ENCODE measurements at places on chromosomes 7 and 10.
A peak's percentile ranks its signal among the peaks of the same experiment; 100 is the strongest.

- DNase-seq = no peak
These were observed 29.3 kb upstream of the SH3PXD2A start for GRCh38 chr10:103884681-103885139.

GRCh38 chr10:131915484-131915883 lies 14.7 kb downstream of the PPP2R2D start:
- DNase-seq = no peak

- DNase-seq = no peak
These were observed 65.0 kb upstream of the TRIM8 start for GRCh38 chr10:102579328-102579727.

DNA sequence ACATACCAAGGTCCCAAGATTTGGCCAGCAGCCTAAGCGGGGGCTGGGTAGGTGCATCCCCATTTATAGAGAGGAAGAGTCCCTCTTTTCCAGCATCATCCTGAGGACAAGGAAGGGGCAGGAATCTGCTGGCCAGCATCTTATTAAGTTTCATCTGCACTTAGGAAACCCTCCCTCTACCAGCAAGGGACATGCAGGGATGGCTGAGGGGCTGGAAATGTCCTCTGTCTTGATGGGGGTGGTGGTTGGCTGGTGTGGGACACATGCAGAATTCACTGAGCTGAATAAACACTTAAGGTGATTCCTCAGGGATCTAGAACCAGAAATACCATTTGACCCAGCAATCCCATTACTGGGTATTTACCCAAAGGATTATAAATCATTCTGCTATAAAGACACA lies 42.1 kb downstream of the NOD1 start:
- DNase-seq = no peak

DNA sequence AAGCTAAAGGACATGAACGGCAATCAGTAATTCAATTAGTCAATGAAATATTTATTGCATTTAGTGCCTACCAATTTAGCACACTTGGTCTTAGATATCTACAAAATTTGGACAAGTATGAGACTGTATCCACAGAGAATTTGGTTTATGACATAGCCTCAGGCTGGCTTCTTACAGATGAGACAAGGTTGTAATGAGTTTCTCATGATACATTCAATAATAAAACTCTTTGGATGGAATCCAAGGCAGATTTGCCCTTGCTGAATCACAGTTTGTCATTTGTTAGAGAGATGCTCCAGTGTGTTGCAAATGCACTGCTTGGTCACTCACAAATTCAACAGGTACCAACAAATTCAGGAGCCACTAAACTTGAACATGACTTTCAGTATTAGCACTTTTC lies 162.5 kb downstream of the GPR37 start:
- no peak for DNase-seq

DNA sequence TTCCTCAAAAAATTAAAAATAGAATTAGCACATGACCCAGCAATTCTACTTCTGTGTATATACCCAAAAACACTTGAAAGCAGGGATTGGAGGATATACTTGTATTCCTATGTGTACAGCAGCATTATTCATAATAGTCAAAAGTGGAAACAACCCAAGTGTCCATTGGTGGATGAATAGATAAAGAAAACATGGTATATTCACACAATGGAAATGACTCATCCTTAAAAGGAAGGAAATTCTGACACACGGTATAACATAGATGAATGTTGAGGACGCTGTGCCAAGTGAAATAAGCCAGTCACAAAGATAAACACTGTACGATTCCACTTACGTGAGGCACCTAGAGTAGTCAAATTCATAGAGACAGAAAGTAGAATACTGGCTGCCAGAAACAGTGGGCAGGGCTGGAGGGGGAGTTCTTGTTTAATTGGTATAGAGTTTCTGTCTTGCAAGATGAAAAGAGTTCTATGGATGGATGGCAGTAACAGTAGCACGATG lies 26.6 kb upstream of the KAT6B start:
- DNase-seq = no peak

GRCh38 chr10:14382022-14382421 lies 51.3 kb upstream of the FRMD4A start:
- DNase-seq = no peak

GRCh38 chr10:125097409-125098070 lies 62.8 kb downstream of the CTBP2 start:
- DNase-seq = no peak

GRCh38 chr10:25582961-25583360 lies 351.1 kb upstream of the MYO3A start:
- no peak for DNase-seq

DNA sequence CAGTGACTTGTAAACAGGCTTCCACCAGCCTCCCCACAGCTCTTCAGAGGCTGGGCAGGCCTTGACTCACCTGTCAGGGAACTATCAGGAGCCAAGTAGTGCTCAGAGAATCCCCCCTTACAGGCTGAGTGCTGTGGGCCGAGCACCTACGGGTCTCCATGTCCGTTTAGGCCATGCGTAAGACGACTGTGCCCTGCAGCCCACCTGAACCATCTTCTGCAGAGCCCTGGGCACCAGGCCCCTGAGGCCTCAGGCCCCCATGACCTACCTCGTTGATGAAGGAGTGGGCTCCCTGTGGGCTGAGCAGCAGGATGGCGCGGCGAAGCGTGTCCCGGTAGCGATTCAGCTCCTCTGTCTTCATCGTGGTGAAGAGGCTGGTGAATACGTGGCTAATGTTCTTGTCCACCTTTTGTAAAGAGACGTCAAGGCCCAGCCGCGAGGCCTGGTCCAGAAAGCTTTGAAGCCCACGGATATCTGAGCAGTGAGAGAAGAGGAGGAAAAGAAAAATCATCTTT lies 228.0 kb downstream of the GRID1 start:
- no peak for DNase-seq

DNA sequence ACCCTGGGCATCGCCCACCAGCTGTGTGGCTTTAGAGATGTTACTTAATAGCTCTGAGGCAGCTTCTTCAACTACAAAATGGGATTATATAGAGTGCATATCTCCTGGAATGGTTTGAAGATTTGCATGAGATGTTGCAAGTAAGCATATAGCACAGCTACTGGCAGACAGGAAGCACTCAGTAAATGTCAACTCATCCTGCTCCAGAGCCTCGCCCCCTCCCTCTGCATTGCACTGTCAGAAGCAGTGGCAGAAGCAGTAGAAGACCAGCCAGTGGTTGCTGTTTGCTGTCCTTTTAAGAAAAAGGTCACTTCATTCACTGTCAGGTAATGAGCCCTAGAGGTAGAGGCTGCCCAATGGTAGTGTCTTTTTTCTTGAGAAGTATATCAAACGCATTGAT lies 180.0 kb upstream of the GHITM start:
- no peak for DNase-seq

DNA sequence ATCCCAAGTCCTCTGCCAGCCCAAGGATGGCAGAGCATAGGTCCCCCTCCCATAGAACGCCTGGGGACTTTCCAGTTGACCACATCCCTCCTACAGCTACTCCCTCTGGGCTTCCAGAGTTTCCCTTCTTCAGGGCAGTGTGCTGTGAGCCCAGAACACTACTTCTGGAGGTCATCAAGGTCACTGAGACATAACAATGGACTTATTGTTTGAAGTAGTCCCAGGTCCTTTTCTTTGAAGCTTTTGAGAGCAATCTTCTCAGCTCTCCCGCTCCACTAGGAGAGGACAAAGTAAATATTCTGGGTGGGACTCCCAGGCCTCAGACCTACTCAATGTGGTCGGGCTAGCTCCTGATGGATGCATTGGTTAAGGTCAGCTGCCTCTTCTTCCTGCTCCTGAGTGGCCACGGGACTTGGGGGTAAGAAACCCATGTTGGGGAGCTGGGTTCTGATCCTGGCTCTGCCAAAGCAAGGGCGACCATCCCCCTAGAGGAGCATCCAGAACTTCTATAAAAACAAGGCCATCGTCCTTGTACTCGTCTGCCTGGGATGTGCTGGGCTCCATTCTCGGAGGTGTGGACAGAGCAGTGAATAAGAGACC lies 83.5 kb upstream of the DDC start:
- no peak for DNase-seq

- DNase-seq = peak; percentile 31
These were observed 1.1 kb upstream of the PRLHR start for GRCh38 chr10:118596426-118597124.

GRCh38 chr10:26776258-26776657 lies 78.8 kb downstream of the PDSS1 start:
- no peak for DNase-seq

DNA sequence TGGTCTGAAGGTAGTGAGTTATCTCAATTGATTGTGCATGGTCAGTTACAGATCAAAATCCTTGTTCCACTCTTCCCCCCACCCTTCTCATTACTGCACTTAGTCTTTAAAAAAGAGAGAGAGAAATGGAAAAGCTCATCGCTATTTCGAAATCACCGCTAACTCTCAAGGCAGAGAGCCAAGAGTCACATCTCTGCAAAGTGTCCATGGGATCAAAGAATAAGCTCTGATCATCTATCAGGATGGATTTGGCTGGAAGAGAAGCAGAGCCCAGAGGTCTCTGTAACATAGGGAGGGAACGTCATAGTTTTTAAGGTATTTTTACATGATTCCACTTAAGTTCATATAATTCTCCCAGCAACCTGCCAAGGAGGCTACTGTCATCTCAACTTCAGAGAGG lies 30.0 kb upstream of the MYH16 start:
- DNase-seq = no peak

DNA sequence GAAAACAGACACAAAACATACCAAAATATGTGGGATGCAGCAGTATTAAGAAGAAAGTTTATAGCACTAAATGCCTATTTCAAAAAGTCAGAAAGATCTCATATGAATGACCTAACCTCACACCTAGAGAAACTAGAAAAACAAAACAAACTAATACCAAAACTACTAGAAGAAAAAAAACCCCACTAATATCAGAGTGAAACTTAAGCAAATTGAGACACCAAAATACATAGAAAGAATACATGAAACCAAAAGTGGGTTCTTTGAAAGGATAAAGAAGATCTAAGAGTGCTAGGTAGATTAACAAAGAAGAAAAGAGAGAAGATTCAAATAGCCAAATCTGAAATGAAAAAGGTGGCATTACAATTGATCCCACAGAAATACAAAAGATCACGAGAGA lies 494.1 kb downstream of the SH2D4B start:
- DNase-seq = no peak

DNA sequence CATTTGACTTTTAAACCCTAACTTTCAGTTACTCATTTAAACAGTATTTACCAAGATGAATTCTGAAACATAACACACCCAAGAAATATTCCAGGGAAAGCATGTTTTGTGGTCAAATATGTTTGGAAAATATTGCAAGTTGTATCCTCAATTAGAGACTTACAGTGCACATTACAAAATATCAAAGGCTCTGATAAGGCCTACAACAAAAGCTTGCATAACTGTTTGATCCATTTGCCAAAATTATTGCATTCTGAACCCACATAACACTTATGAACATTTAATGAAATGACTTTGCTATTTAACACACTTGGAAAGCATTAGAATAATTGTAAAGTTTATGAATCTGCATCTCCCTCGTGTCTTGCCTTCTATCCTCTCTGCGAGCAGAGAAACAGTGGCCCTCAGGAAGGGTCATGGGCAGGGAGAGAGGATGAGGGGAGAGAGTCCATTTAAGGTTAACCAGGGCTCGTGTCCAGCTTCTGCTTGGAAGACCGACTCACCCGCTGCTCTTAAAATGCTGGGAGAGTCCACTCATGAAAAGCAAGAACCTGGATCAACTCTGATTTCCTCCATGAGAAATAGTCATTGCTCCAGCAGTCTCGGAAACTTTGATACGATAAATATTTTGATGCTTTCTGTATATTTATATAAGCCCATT lies 408.2 kb upstream of the ZMIZ1 start:
- DNase-seq = no peak

- DNase-seq = no peak
These were observed 607.9 kb upstream of the MKI67 start for GRCh38 chr10:128734161-128734560.

- no peak for DNase-seq
These were observed 107.0 kb upstream of the PARD3 start for GRCh38 chr10:34922138-34922537.

- DNase-seq = no peak
These were observed 73.4 kb downstream of the SRPK2 start for GRCh38 chr7:105315357-105315756.

DNA sequence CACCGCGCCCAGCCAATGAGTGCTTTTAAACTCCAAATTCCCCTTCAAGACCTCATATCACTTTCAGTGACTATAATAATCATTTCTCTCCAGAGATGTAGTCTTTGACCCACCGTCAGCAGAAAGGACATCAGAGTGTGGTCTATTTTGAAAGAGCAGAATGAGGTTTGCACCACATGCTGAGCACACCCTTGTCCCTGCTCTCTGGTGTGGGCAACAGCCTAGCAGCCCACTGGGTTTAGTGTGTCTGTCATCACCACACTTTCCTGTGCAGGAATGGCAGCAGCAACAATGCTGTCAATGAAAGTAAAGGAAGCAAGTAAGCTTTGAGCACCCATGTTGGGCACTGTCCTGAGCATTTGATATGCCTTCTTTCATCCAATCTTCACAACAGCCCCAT lies 122.4 kb downstream of the PLXNA4 start:
- no peak for DNase-seq

- no peak for DNase-seq
These were observed 294.8 kb downstream of the DOCK4 start for GRCh38 chr7:111911166-111911961.

DNA sequence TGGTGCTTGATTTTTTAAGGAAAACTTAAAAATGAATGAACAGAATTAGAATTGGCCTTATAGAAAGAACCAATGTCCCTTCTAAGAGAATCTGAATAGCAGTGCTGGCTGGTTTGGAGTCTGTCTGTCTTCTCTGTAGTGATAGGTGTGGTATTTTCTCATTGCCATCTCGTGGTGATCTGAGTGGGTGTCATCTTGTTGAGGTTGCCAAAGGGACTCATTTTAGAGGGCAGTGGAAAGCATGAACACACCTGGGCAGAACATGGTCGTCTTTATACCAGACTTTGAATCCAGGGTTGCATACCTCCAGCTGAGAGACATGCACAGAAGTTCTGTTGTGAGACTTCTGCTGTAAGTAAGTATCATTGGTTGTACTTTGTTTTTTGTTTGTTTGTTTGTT lies 15.8 kb downstream of the CUL1 start:
- DNase-seq = no peak

DNA sequence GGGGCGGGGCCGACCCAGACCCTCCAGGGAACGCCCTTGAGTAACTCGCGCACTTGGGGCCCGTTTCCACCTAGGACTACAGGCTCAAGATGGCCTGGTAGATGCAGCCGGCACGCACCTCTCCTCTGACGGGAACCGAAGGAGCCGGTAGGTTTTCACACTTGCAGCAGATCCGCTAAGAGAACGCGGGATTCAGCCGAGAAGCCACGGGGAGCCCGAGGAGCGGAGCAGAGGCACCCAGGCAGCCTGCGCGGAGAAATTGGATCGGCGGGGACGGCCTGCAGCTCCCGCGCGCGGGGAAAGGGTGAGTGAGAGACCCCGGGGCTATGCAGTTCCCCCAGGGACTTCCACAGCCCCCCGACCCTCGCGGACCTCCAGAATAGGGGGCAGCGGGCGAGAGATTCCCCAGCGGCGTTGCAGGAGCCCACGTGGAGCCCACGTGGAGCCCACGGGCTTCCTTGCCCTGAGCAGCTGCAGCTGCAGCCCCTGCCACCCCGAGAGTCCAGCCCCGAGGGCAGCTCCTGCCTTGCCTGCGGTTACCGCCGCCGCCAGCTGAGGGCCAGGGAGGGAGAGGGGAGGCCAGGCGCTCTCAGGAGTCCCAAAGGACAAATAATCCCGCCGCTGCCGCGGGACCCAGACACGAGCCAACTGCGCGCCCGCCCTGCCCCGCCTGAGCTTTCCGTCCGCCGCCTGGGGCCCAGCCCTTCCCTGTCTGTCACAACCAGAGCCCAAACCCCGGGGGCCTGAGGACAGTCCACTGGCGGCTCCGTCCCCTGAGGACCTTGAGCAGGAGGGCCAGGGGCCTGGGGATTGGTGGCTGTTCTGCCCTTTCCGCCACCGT lies 13.1 kb downstream of the IFT22 start:
- DNase-seq = peak; percentile 69
